ENCODE measurements at places on chromosomes 13 and 19.

DNA sequence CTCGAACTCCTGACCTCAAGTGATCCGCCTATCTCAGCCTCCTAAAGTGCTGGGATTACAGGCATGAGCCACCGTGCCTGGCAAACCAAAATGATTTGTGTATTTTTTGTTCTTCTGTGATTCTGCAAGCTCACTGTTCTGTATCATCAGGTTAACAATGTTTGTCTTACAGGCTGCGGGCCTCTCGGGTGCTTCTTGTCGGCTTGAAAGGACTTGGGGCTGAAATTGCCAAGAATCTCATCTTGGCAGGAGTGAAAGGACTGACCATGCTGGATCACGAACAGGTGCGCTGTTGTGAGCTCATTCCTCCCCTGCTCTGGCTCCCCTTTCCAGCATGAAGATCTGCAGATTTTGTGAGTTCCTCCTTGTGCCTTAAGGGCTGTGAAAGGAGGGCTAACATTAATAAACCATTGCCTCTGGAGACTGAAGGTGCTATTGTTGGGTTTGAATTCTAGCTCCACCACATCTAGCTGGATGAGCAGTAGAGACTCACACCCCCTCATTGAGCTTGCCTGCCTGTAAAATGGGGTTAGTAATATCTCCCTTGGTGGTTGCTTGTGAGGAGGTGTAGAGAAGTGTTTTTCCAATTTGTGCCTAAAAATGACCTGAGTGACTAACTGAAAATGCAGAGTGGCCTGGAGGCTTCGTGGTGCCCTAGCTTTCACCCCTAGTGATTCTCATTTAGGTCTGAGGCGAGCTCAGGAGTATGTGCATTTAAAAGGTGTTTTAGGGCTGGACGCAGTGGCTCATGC lies 12.9 kb downstream of the SAE1 start:
- no peak for DNase-seq

DNA sequence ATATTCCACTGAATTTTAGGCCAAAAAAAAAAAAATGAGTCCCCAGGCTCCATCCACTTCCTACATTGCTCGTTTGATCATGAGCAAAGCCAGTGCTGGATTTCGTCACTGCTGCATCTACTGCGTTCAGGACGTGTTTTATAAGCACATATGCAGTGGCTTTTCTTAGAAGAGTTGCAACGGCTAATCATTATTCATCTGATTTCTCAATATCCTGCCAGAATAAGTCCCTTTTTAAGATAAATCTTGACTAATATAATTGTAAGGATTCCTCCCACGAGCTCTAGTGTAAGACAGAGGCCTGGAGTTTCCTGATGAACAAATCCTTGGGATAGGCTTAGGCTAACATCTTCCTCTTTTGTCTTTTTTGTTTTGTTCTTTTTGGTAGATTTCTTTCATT lies 19.5 kb downstream of the FAM124A start:
- no peak for DNase-seq

DNA sequence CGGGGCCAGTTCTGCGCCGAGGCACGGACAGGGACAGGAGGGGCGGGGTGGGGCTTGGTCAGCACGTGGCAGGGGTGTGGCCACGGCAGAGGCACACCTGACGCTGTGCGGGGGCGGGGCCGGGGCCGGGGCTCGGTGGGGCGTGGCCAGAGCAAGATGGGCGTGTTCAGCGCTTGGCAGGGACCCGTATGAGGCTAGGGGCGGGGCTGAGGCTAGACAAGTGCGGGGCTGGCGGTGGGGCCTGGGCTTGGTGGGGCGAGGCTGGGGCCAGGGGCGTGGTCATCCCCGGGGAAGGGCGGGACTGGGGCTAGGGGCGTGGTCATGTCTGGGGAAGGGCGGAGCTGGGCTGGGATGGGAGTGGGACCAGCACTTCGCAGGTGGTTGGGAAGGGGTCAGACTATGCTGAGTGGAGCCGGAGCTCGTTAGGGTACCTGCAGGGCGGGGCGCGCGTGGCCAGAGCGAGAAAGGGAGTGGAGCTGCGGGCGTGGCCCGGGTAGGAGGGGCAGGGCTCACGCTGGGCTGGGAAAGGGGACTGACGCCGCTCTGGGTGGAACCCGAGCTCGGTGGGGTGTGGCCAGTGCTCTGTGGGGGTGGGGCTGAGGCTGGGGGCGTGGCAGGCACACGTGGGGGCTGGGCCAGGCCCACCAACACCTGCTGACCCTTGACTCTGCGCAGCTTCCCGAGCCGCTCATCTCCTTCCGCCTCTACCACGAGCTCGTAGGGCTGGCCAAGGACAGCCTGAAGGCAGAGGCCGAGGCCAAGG lies 12.8 kb downstream of the POLR2E start:
- no peak for DNase-seq

DNA sequence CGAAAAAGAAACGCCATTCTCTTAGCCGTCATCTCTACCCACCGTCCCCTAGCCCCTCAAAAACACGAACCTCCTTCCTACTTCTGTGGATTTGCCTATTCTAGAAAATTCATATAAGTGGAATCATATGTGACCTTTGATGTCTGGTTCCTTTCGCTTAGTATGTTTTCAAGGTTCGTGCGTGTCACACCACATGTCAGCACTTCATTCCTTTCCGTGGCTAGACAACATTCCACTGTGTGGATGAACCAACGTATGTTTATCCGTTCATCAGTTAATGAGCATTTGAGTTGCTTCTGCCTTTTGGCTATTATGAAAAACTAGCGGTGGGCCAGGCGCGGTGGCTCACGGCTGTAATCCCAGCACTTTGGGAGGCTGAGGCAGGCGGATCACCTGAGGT lies 14.0 kb upstream of the PPP1R12C start:
- DNase-seq, result no peak

DNA sequence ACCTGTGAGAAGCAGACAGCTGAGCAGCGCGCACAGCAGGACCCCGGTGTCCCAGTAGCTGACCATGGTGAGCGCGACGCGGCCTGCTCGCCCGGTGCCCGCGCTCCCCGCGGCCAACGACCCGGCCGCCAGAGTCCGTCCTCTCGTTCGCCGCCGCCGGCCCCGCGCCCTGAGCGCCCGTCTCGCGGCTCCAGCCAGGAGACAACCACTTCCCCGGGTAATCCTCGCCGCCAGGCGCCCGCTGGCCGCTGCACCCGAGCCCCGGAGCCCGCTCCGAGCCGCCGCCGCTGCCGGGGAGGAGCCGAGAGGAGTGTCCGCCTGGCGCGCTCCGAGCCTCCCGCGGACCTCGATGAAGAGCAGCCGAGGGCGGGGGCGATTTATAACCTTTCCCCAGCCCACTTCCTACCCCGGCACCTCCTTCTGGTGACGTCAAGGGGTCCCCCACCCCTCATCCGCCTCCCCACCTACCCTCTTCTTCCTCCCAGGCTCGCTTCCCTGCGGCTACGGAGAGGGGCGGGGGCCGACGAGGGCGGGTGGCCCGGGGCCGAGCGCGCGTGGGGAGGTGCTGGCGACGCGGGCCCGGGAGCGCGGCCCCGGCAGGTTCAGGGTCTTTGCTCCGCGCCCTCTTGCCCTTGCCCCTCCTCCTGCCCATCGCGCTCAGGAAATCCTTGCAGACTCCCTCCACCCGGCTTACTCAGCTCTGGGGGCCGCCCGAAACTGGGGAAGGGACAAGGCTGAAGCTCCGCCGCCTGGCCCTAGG lies at the start of gene FLT1:
TSS of gene FLT1 (minus strand) at position 351 of the 760 bp plus-strand sequence. CDS start at position 66, 285 bp downstream.
- DNase-seq, result no peak

GRCh38 chr13:111505175-111505777 lies 184.8 kb downstream of the TEX29 start:
- no peak for DNase-seq

GRCh38 chr19:23346696-23347095 lies 48.6 kb downstream of the ZNF91 start:
- no peak for DNase-seq

DNA sequence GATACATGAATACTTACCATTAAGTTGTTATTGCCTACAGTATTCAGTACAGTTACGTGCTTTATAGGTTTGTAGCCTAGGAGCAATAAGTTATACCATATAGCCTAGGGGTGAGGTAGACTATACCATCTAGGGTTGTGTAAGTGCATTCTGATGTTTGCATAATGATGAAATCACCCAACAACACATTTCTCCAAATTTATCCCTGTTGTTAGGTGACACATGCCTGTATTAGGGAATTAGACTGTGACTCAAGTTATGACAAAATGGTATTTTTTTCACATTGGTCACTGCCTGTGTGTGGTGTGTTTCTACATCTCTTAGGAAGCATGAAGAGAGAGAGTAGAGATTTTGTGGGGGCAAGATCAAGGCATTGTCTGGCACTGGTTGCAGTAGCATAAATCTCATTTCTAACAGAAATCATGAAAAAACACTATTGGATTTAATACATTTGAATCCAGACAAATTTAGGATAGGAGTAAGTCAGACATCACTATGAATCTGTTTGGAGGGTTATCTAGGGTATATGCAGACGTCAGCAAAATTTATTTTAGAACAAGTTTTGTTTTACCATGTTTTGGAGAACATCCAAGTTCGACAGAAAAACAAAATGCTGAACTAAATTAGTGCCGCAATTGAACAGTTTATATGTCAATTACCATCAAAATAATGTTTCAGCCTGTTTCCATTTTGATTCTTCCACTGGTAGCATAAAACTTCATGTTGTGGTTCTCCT lies 332.1 kb downstream of the LMO7 start:
- no peak for DNase-seq

DNA sequence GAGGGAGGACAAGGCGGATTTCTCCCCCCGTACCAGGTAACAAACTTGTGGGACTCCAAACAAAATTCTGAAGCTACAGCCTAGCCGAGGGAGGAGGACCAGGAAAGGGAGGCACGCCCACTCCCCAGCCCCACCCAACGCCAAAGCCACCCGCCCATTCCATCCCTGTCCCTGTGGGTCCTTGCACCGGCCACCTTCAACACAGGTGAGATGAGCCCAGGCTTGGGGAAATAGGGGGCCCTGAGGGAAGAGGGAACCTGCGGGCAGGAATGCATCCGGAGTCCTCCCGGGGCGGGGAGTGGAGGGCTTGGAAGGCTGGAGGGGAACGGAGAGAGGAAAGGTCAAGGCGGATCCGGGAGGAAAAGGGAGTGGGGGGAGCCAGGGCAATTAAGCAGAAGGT lies at the start of gene BEST2:
TSS of gene BEST2 (plus strand) at position 157 of the 400 bp plus-strand sequence. CDS start 802 bp downstream, outside the sequence.
- DNase-seq, result no peak

DNA sequence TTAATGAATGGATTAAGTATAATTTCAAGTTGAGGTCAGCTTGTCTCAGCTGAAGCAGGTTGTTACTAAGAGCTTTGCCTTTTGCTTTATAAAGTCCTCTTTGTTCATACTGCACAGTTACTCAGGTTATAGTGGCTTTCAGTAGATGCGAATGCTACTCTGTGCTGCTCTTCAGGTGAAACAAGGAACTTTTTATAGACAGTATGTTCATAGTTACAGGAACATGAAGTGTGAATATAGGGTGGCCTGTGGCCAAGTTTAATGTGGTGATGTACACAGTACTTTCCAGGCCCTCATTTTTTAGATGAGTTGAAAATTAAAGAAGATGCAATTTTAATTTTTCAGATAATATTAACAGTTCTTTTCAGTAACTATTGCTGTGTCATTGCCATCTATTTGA lies 20.8 kb downstream of the SUGT1 start:
- DNase-seq, result no peak
